ENCODE measurements at places on chromosomes 2 and 18. TPM values are rescaled to one million over a fixed set of nuclear protein-coding genes. Genes with fewer than 3 reads are reported as not detected.

- H3K36me3 ChIP-seq, result no peaks in the 10 kb centered on the region
- no peaks in the 10 kb centered on the region for H3K4me1 ChIP-seq
- H3K27me3 ChIP-seq, result no peaks in the 10 kb centered on the region
- no peak for DNase-seq
- no peak overlapping the region for H3K27ac ChIP-seq
- no peak overlapping the region for H3K4me3 ChIP-seq
Observed at GRCh38 chr2:43448822-43449110, 147.1 kb downstream of the THADA start.

DNA sequence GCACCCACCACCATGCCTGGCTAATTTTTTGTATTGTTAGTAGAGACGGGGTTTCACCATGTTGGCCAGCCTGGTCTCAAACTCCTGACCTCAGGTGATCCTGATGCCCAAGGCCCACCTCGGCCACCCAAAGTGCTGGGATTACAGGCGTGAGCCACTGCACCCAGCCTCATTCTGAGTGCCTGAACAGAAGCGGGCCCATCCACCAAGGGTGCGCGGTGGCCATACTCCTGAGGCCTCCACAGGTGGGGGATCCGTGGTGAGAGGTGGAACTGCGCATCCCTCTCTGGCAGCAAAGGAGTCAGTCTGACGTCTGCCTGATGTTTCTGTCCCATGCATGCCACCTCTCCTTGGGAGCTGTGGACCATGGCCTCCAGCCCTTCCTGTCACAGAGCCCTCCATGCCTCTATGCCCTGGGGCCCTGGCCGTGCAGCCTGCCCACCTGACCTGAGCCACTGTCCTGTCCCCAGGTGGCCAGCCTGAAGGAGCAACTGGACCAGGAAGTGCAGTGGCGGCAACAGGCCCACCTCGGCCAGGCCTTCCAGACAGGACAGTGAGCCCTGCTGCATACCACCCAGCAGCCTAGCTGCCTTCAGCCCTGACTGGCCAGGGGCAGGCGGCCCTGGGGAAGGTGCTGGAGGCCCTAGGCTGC lies 7.6 kb upstream of the SNED1 start:
- no peaks in the 10 kb centered on the region for H3K36me3 ChIP-seq
- peak; percentile 16 for DNase-seq
- H3K27ac ChIP-seq, result peak overlapping the region; percentile 67
- no peak overlapping the region for H3K4me3 ChIP-seq

The IL18R1 gene
- polyA plus RNA-seq, result 1.3 TPM

- no peaks in the 10 kb centered on the region for H3K36me3 ChIP-seq
- no peak for DNase-seq
- no peaks in the 10 kb centered on the region for H3K4me1 ChIP-seq
- H3K27ac ChIP-seq, result no peak overlapping the region
- H3K27me3 ChIP-seq, result no peaks in the 10 kb centered on the region
- no peak overlapping the region for H3K4me3 ChIP-seq
Observed at GRCh38 chr2:192047315-192048107, 147.2 kb downstream of the TMEFF2 start.

- H3K4me3 ChIP-seq, result no peak overlapping the region
- H3K4me1 ChIP-seq, result peaks cover 68% of the 10 kb centered on the region
- H3K36me3 ChIP-seq, result no peaks in the 10 kb centered on the region
- no peaks in the 10 kb centered on the region for H3K27me3 ChIP-seq
- DNase-seq, result no peak
Observed at GRCh38 chr18:3265564-3266033, 3.7 kb downstream of the MYL12B start.

DNA sequence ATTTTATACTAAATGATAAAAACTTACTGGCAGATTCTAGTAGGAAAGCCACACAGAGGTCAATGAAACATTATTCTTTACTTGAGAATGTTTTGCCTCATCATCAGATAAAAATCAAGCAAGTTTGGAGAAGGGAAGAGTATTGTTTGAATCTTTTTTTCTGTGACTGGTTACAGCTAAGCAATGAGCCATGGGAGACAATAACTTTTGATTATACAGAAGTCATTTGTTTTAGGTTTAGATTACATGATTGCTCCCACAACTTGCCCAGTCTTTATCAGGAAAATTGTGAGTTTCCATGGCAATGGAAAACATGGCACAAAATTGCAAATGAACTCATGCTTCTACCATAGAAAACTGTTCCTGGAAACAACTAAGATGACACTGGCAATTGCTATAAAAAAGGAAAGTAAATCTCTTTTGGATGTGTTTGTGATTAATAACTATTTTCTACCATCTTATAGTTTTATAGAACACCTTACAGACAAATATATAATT lies 476.8 kb downstream of the MBD2 start:
- no peak for DNase-seq
- no peaks in the 10 kb centered on the region for H3K27me3 ChIP-seq

DNA sequence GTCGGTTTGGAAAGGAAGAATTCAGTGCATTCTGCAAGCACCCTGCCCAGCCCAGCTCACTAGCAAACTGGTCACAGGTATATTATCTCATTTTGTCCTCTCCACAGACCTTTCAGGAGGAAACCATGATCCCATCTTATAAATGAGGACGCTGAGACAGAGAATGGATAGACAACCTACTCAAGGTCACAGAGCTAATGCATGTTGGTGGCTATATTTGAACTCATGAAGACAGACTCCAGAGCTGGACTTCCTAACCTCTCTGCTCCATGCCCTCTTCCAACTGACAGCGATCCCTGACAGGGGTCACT lies 29.5 kb downstream of the SERPINB5 start:
- DNase-seq, result no peak
- H3K4me1 ChIP-seq, result no peaks in the 10 kb centered on the region
- no peaks in the 10 kb centered on the region for H3K36me3 ChIP-seq
- no peak overlapping the region for H3K27ac ChIP-seq

The NPHP1 gene
- polyA plus RNA-seq, result 3.4 TPM

The HOXD4 gene
- polyA plus RNA-seq, result 1.0 TPM

The PPP1CB gene
- 33.2 TPM for polyA plus RNA-seq

DNA sequence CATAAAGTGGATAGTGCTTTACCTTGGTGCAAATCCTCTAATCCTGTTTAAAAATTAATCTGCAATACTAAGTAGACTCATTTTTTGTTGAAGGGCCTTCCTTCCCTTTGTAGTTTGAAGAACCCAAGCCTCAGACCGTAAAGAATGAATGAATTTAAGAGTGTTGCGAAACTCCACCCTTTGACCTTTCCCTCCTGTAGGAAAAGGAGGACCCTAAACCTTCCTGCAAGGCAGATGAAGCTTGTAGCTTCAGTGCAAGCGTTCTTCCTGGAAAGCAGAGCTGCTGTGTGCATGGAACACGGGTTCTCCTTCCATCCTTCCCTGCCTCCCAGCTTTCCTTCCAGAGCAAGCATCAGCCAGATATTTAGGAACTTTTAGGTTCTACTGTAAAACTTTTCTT lies 1.7 kb downstream of the IMPA2 start:
- H3K27ac ChIP-seq, result no peak overlapping the region
- no peak for DNase-seq
- H3K36me3 ChIP-seq, result no peaks in the 10 kb centered on the region
- H3K4me1 ChIP-seq, result peaks cover 30% of the 10 kb centered on the region
- H3K27me3 ChIP-seq, result no peaks in the 10 kb centered on the region

DNA sequence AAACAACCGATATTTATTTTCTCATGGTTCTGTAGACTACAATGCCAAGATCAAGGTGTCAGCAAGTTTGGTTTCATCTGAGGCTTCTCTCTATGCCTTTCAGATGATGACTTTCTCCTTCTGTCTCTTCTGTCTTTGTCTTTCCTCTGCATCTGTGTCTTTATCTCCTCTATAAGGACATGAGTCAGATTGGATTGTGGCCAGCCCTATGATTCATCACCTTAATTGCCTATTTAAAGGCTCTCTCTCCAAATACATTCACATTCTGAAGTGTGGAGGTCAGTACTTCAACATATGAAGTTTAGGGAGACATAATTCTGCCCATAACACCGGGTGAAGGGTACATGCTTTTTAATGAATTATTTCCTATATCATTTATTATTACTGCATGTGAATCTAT lies 71.2 kb upstream of the CNTNAP5 start:
- no peak overlapping the region for H3K27ac ChIP-seq
- no peaks in the 10 kb centered on the region for H3K4me1 ChIP-seq
- H3K4me3 ChIP-seq, result no peak overlapping the region
- DNase-seq, result no peak
- H3K27me3 ChIP-seq, result no peaks in the 10 kb centered on the region

DNA sequence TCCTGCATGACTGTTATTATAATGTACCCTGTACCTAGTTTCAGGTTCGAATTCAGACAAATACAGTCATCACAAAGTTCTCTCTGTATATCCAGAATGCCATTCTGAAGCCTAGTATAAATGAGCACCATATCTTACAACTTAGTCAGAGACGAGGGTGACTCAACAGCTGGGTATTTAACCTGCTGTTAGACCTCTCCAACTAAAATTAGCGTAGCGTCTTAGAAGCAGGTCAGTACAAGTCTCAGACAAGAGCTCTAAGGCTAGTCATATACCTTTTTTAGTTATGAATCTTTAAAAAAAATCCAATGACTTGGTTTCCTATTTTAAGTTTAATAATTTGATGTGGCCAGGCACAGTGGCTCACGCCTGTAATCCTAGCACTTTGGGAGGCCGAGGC lies 74.1 kb downstream of the CABYR start:
- DNase-seq, result no peak
- H3K27me3 ChIP-seq, result no peaks in the 10 kb centered on the region
- no peak overlapping the region for H3K27ac ChIP-seq
- peaks cover 31% of the 10 kb centered on the region for H3K4me1 ChIP-seq
- no peaks in the 10 kb centered on the region for H3K36me3 ChIP-seq

The RAB27B gene
- polyA plus RNA-seq, result 0.73 TPM

The IL18RAP gene
- polyA plus RNA-seq, result 0.11 TPM

The ACTG2 gene
- polyA plus RNA-seq, result 76.3 TPM

The STK25 gene
- 265 TPM for polyA plus RNA-seq

GRCh38 chr2:10544252-10544651 lies 96.1 kb upstream of the ODC1 start:
- H3K4me3 ChIP-seq, result no peak overlapping the region
- no peaks in the 10 kb centered on the region for H3K4me1 ChIP-seq
- H3K27me3 ChIP-seq, result no peaks in the 10 kb centered on the region
- no peaks in the 10 kb centered on the region for H3K36me3 ChIP-seq
- no peak overlapping the region for H3K27ac ChIP-seq

The COLEC11 gene
- polyA plus RNA-seq, result 11.9 TPM
